ENCODE measurements at places on chromosomes 4 and X. TPM values are rescaled to one million over a fixed set of nuclear protein-coding genes. Genes with fewer than 3 reads are reported as not detected.

SOWAHB gene
- total RNA-seq: not detected

PPP4R3C gene
- total RNA-seq: not detected

CPZ gene
- total RNA-seq: 130 TPM

PABPC1L2B gene
- total RNA-seq: not detected

All from SJSA1 (cell line).